ENCODE measurements at places on chromosomes 2 and 18.

DNA sequence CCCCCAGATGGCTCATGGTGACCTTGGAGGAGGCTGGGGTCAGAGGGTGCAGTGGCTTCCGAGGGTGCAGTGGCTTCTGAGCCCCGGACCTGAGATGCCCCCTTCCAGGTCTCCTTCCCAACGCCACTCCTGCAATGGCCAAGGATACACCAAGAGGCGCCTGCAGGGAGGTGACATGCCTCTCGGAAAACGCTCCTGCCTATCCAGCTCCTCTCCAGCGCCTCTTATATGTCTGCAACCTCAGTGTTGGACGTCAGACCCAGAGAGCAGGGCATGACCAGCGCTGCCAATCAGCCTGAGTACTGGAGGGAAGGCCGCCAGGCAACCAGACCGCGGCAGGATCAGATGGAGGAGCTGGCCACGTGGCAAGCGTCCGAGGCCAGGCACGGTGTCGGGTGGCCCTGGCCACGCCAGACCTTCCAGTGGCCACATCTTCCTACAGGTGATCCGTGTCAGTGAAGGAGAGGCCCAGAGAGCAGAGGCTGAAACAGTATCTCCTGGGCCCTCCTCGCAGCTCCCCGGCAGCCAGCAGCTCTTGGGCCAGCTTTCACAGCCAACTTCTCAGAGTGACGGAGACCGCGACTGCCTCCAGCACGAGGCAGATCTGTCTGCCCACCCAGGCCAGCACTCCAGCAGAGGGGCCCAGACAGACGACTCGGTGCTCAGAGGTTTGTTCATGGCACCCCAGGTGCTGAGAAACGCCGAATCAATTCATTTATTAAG, 199.5 kb upstream of the SALL3 start:
- no peak for DNase-seq

- no peak for DNase-seq
Observed at GRCh38 chr2:172445851-172446250, 18.5 kb downstream of the ITGA6 start.

DNA sequence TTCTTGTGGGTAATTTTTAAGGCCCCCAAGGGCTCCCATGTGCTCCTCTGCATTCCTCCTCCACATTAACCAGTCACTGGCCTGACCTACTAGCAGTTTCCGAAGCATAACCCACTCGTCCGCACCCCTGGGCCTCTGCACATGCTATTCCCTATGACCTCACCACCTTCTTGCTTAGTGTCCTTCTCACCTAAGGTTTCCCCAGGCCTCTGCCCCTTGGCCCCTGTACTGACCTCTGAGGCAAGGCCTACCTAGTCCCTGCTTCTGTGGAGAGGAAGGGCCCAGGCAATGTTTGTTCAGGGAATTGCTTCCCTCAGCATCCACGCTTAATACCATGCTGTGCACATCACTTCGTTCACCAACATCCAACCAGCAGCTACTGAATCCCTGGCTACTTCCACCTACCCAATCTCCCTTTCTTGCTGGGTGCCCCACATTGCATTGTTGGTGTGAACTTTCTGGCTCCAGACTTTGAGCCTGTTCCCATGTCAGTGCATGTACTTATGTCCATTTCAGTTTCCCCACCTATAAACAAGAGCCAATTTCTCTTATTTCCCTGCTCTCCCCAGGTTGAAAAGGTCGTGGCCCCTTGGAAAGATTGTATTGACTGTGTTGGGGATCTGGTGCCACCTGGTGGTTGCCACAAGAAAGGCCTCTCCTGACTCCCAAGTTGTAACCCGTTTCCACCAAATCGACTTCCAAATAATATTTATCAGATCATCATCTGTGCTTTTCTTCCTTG, 19.2 kb upstream of the TMEM177 start:
- peak; percentile 29 for DNase-seq

DNA sequence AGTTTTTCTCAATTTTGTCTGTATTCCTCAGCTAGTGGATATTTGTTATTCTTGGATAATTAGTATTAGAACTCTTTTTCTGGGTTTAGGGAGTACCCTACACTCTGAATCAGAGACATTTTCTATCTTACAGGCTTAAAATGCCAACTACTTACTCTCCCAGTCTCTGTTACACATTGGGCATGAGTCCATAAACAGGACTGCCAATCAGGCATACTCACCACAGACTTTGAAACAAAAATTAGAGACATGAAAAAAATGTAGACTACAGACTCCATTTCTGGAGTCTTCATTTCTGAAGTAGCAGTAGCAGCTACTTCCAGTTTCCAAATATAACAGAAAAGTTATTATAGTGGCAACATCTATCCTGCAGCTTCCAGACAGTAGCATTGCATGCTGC, 279.7 kb downstream of the MBD5 start:
- no peak for DNase-seq

Measured in stimulated activated CD4-positive, alpha-beta T cell treated with anti-CD3 and anti-CD28 coated beads, Interleukin-2, amount 100 ng/mL, for 48 hours (primary cell).